ENCODE measurements at places on chromosomes 7 and 10.

GRCh38 chr10:13346283-13347042 lies 1.6 kb downstream of the SEPHS1 start:
- DNase-seq, result no peak

DNA sequence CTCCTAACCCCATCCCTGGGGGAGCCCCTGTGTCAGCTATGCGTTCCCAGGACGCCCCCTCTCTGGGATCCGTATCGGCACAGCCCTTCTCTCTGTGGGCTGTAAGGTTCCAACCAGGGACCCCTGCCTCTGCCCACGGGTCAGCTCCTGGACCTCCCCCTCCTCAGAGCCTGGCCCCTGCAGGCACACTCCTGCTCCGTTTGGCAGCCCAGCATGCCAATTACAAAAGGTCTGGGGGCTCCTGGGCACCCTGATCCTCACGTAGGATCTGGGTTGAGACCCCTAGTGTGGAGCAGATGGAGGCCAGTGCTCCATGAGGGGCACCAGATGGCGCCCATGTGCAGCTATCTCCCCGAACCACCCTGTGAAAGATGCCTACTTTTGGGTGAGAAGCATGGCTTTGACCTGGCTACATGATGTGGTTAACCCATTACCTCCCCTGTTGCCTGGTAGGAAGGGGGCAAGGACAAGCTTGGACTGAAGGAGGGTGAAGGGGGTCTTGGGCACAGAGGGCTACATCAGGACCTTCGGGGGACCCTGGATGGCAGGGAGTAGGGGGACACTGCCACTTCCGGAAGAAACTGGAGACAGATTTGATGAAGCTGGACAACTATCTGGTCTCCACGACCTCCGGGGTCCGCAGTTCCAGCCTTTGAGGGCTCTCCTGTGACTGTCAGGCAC lies 9.0 kb downstream of the TACR2 start:
- peak; percentile 45 for DNase-seq

GRCh38 chr7:40133561-40134427 lies 628 bp downstream of the MPLKIP start:
- DNase-seq, result peak; percentile 21

GRCh38 chr10:58952747-58953466 lies 223.5 kb upstream of the PHYHIPL start:
- DNase-seq, result no peak

DNA sequence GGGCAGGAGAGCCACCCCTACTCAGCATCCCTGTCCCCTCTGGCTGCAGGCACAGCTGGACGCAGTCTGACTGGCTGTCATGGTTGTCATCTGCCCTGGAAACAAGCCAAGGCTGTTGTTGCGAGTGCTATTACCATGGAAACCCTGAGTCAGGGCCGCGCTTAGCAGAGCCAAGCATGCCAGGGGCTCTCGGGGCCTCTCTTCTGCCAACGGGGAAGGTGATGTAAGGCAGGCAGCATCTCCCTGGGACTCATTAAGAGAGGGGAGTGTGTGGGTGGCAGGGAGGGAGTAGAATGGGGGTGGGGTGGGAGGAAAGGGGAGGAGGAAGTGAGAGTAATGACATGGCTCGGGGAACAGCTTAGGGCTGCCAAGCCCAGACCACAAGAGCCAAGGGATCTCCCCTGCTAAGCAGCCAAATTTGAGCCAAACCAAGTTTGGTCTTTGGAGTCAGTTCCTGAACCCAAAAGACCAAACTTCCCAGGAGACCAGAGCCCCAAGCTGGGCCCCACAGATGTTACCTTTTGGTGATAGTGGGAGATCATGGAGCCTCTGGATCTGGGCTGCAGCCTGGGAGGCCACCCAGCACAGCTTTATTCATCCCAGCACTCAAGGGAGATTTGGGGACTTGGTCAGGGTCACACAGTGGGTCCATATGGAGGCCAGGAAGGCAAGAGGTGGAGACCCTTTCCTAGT lies 67.6 kb downstream of the TMEM130 start:
- peak; percentile 1 for DNase-seq

GRCh38 chr7:16494955-16495719 lies 29.6 kb upstream of the SOSTDC1 start:
- no peak for DNase-seq
